ENCODE measurements at places on chromosomes 1 and 21. TPM values are rescaled to one million over a fixed set of nuclear protein-coding genes. Genes with fewer than 3 reads are reported as not detected.

Gene VWA1
- 36.6 TPM for total RNA-seq

Gene C1orf74
- 4.1 TPM for total RNA-seq

Gene CDC20
- total RNA-seq, result 252 TPM

Gene CFHR5
- not detected for total RNA-seq

Gene CYP4X1
- total RNA-seq, result 1.3 TPM

Gene GFI1
- 0.17 TPM for total RNA-seq

Gene ATP6V1G3
- not detected for total RNA-seq

Gene FCN3
- not detected for total RNA-seq
